ENCODE measurements at places on chromosomes 5 and 9.

- DNase-seq, result no peak
These were observed 87.8 kb upstream of the SPRY4 start for GRCh38 chr5:142412581-142412980.

DNA sequence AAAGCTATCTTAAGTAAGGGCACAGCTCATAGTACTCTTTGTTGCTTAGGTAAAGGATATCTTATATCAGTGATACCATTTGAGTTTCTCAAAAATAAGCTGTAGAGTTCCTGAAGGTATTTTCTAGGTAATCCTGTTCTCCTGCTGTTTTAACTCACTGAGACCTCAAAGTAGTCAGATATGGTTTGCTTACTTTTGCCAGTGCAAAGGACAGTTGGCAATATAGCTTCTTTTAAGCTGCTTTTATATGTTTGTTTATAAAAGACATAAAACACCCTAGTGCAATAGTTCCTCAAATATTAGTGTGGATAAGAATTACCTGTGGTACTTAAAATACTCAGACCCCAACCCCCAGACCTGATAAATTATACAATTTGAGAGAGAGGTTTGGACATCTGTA, 12.1 kb downstream of the NCBP1 start:
- DNase-seq, result no peak

- DNase-seq, result no peak
These were observed 348.8 kb upstream of the TNC start for GRCh38 chr9:115466756-115467155.

DNA sequence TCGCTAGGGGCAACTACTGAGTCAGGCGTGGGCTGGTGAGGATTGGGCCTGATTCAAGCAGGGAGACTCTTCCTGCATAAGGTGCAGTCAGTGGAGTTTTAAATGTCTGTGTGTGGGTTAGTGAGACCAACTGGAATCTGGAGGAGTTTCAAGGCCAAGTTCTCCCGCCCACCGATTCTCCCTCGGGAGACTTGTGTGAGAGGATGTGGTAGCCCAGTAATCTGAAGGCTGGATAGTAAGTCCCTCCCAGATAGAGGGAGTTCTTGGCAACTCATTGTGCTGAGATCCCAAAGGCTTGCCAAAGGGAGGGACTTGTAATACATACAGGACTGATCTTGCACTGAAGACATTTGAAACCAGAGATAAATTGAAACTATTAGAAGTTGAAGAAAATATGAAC, 51.8 kb downstream of the WDR36 start:
- no peak for DNase-seq

GRCh38 chr5:14449052-14449661, 132.4 kb upstream of the OTULINL start:
- no peak for DNase-seq

- DNase-seq, result no peak
These were observed 35.2 kb downstream of the JADE2 start for GRCh38 chr5:134560698-134561097.

DNA sequence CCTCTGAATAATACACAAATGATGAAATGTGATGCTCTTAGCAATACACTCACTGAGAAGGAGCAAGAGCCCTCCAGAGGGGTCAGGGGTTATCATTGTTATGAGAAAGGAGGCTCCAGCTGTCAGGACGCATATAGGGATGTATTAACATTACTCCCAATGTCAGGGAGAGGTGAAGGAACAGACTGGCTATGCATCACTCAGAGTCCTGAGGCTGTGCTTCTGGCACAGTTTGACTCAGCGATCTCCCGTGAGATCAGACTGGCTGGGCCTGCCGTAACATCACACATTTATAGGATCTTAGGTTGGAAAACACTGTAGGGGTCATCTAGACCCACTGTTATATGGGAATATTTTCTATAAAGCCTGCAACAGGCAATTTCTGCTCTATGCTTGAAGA, 226.5 kb upstream of the GLRA1 start:
- DNase-seq, result no peak

GRCh38 chr9:5418481-5418880, 19.2 kb downstream of the PLGRKT start:
- DNase-seq, result no peak

- DNase-seq, result no peak
These were observed 317.1 kb downstream of the MAT2B start for GRCh38 chr5:163822548-163822947.

- DNase-seq, result no peak
These were observed 203.7 kb downstream of the GLIS3 start for GRCh38 chr9:4096121-4096520.

DNA sequence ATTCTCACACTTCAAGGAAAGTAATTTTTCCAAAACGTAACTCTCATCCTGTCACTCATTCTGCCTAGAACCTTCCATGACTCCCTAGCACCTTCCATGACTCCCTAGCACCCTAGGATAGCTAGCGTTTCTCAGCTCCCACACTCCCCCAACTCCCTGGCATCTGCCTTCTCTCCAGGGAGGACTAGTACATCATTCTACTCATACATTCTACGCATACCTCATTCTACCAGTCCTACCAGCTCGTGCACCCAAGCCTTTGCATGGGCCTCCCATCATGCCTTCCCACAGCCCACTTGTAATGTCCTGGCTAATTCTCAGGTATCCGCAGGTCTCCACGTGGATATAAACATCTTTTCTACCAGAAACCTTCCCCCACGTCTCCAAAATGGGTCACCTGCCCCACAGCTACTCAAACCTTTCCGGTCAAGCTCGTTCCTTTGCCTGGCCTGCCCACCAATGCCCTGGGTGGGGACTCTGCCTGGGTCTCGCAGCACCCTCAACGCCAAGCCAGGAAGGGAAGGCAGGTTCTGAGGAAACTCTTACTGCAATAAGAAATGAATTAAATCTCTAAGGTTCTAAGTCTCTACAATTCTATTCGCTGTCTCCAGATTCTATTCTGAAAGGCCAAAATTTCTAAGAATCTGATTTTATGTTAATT, 930 bp downstream of the ANKS6 start:
- DNase-seq, result no peak

GRCh38 chr9:89795538-89796195, 190.9 kb downstream of the GADD45G start:
- DNase-seq, result no peak

DNA sequence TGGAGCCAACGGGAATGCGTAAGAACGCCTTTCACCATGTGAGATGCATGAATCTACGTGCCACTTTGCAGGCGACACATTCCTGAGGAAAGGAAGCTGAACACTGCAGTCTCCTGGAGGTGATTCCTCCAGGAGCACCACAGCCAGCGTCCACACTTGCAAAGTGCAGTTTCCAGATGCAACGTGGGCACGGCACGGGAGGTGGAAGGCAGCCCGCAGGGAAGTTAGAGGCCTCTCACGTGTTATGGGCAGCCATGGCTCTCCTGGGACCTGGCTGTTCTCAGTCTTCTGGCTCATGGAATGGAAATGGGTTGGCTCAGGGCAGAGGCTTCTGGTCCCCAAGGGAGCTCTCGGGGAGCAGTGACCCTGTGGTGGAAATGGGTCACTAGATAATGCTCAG, 381.0 kb upstream of the IRX4 start:
- DNase-seq, result no peak

All from NCI-H524 treated with DMSO at 0.1 percent for 48 hours (cell line).